Right hindlimb (tissue), 1 donor: ENCODE measurements at places on chromosomes 3 and 15.
A peak's percentile ranks its signal among the peaks of the same experiment; 100 is the strongest.

DNA sequence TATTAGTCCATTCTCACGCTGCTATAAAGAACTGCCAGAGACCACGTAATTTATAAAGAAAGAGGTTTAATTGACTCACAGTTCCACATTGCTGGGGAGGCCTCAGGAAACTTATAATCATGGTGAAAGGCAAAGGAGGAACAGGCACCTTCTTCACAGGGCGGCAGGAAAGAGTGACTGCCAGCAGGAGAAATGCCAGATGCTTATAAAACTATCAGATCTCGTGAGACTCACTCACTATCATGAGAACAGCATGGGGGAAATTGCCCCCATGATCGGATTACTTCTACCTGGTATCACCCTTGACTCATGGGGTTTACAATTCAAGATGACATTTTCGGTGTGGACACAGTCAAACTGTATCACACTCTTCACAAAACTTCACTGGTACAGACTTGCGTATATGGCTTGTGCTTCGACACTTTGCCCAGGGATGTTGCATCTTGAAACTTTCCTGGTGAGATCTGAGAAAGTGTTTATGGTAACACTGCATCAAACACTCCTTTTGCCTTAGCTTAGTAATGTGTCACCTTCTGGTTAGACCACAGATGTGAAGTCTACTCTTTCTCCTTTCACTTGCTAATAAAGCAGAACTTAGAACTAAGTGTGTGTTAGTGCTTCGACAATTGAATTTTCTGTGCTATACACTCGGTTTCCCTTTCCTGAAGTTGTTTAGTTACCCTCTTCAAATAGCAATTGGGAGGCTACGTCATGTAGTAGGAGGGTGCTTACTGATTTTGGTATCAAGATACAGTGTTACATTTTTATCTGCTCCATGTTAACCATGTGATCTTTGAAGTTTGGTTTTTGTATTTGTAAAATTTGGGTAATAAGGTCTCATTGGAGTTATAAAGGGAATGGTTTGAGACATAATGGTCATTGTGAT, 185.7 kb downstream of the LPP start:
- DNase-seq: no peak

DNA sequence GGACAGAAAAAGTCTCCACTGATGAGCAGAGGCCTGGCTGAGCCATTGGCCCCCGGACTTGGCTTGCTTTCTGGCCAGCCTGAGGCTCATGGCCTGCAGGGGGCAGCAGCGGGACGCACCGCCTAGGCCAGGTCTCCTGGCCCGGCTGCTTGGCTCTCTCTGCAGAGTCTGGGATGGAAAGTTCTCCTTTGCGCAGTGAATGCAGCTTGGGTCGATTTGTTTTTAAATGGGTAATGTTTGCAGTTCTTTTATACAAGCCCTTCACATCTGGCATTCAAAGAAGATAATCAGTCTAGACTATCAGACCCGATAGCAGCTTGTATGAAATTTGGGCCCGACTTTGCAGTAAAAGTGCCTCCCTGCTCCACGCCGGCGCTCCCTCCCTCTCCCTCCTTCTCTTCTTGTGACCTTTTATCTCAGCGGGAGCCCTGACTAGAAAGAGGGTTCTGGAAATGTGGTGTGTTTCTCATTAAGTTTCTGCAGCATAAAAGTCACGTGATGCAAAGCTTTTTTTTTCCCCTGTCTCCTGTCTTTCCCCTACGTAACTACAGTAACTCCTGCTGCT, 59.9 kb downstream of the ZNF621 start:
- DNase-seq: peak; percentile 93

- no peak for DNase-seq
Measured at GRCh38 chr3:93867425-93867824, 106.3 kb downstream of the PROS1 start.

GRCh38 chr3:166713787-166714186, 666.3 kb downstream of the ZBBX start:
- no peak for DNase-seq

DNA sequence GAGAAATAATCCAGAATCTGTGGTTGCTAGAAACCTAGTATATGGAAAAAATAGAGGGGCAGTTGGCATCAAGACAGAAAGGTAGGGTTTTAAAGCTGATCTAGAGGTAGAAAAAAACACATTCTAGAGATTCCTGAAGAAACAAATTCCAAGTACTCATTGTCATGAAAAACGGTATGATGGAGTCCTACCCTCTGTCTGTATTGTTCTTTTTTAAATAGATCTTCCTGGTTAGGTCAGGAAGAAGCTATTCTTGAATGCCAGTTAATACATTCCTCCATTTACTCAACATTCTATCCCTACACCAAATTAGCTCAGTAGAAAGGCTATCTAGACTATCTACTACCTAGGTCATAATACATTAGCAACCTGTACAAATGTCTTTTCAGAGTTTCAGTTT, 364.7 kb downstream of the FHIT start:
- no peak for DNase-seq

- no peak for DNase-seq
Measured at GRCh38 chr3:52469001-52469400, 13.6 kb downstream of the NISCH start.

- DNase-seq: no peak
Measured at GRCh38 chr15:63407612-63408011, 26.0 kb upstream of the CA12 start.

GRCh38 chr3:180563406-180563805, 38.6 kb upstream of the TTC14 start:
- DNase-seq: no peak

GRCh38 chr3:121916189-121916588, 22.0 kb downstream of the SLC15A2 start:
- no peak for DNase-seq

GRCh38 chr3:45187694-45188141, 38.4 kb downstream of the TMEM158 start:
- DNase-seq: no peak
